ENCODE measurements at places on chromosomes 7 and 10.

DNA sequence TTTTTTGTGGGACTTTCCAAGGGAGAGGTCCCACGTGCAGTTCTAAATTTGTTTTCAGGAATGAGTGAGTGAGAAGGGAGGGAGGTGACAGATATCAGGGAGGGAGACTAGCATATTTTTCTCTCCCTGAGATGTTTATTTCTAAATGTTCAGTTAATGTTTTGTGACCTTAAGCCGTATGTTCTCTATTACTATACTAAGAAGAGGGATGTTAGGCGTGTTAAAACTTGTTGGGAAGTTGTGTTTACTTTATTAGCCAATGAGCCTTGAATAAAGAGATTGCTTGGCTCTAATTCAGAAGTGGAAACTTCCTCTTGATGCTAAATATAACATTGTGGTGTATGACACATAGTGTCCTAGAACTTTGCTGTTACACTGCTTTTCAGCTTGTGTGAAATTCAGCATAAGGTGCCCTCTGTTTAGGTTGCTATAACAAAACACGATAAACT is 37.3 kb downstream of the DNAH11 start:
- DNase-seq: no peak

- no peak for DNase-seq
Measured at GRCh38 chr7:38584443-38585210, 46.5 kb downstream of the AMPH start.

GRCh38 chr10:1563028-1563427 is 174.3 kb downstream of the ADARB2 start:
- no peak for DNase-seq

- DNase-seq: no peak
Measured at GRCh38 chr10:22702348-22702747, 12.0 kb downstream of the PIP4K2A start.
